MCF 10A (cell line): ENCODE measurements at places on chromosomes 2 and 18. TPM values are rescaled to one million over a fixed set of nuclear protein-coding genes. Genes with fewer than 3 reads are reported as not detected.

Gene VWA3B
- not detected in 2 replicates for total RNA-seq

Gene TWIST2
- total RNA-seq = 30.2 and 31.6 TPM in 2 replicates

Gene GALNT13
- 0.44 and 0.54 TPM in 2 replicates for total RNA-seq

Gene CFC1
- not detected in 2 replicates for total RNA-seq

Gene MC4R
- total RNA-seq = not detected in 2 replicates

Gene C2orf80
- total RNA-seq = not detected in 2 replicates

Gene ZNF521
- not detected in 2 replicates for total RNA-seq

Gene B3GNT7
- total RNA-seq = not detected in 2 replicates

Gene DNAJC5G
- total RNA-seq = not detected in 2 replicates

Gene PDE1A
- total RNA-seq = 0.15 and 0.30 TPM in 2 replicates

DNA sequence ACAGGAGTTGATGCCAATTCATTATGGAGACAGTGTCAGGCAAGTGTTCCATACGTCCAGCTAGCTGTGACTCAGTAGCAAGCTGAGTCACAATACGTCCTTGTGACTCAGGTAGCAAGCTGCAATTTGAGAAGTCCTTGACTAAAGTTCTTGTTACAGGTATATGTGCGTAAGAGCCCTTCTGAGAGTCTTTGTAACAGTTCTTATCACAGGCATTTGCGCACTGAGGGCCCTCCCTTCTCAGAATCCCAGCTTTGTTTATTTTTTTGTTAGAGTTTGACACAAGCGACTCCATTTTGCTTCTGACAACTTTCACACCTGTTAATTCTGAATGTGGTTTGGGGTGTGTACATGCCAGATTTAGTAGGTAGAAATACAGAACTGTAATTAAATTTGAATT, 20.1 kb upstream of the ACMSD start:
- H3K27ac ChIP-seq = no peak overlapping the region
- peak; percentile 80 for DNase-seq
- no peak overlapping the region for H3K4me3 ChIP-seq

DNA sequence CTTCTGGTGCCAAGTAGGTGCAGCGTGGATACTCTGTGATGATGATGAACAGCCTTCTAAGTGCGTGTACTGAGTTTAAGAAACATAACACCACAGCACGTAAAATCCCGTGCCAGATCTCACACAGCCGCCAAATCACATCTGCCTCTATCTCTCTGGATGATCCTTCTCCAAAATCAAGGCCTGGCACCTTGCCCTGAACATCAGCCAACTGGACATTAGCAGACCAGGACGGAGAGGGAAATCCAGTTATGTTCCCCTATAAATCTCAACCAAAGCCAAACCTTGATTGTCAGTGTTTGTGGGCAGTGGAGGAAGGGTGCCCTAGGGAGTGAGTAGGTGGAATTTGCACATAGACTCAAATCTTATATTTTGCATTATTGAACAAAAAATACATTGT, 164.3 kb downstream of the MIB1 start:
- no peaks in the 10 kb centered on the region for H3K36me3 ChIP-seq
- H3K27me3 ChIP-seq = no peaks in the 10 kb centered on the region
- no peak for DNase-seq
- H3K27ac ChIP-seq = no peak overlapping the region

DNA sequence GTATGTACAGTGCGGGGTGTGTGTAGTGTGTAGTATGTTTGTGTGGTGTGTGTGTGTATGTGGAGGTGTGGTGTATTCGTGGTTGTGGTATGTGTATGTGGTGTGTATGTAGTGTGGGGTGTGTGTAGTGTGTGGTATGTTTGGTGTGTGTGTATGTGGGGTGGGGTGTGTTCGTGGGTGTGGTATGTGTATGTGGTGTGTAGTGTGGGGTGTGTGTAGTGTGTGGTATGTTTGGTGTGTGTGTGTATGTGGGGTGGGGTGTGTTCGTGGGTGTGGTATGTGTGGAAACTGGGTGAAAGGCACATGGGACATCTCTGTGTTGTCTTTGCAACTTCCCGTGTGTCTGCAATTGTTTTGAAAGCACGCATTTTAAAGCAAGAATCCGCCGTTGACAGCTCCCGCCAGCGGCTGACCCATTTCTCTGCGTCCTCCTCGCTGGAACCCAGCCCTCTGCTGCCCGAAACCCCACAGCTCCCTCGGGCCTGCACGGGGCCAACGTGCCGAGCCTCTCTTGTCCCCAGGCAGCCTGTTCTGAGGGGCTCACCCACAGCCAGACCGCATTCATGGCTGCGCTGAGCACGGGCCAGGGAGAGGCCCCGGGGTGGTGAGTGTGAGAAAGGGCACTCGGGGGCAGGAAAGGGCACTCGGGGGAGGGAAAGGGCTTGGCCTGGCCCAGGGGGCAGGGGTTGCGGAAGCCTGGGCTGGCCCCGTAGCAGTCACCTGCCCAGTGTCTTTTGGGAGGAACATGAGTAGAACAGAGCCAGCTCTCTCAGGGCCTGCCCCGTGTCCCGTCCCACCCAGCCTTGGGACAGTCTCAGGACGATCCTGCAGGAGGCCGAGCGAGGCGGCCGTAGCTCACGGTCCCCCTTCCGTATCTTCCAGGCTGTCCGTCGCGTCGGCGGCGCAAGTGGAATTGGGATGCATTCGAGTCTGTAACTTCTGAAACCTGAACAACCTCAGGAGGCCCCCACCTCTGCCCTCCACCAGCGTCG, 61.4 kb downstream of the TWIST2 start:
- peaks cover 19% of the 10 kb centered on the region for H3K36me3 ChIP-seq
- no peaks in the 10 kb centered on the region for H3K27me3 ChIP-seq
- DNase-seq = no peak
- no peak overlapping the region for H3K4me3 ChIP-seq
- H3K27ac ChIP-seq = no peak overlapping the region

GRCh38 chr2:155266583-155266982, 568.1 kb downstream of the KCNJ3 start:
- H3K4me3 ChIP-seq = no peak overlapping the region
- DNase-seq = no peak
- H3K27me3 ChIP-seq = peaks cover 44% of the 10 kb centered on the region
- H3K4me1 ChIP-seq = no peaks in the 10 kb centered on the region
- no peak overlapping the region for H3K27ac ChIP-seq

GRCh38 chr2:107354175-107354574, 468.2 kb upstream of the ST6GAL2 start:
- H3K4me1 ChIP-seq = no peaks in the 10 kb centered on the region
- no peak overlapping the region for H3K4me3 ChIP-seq
- no peaks in the 10 kb centered on the region for H3K27me3 ChIP-seq
- H3K27ac ChIP-seq = no peak overlapping the region
- no peaks in the 10 kb centered on the region for H3K36me3 ChIP-seq
- DNase-seq = no peak

DNA sequence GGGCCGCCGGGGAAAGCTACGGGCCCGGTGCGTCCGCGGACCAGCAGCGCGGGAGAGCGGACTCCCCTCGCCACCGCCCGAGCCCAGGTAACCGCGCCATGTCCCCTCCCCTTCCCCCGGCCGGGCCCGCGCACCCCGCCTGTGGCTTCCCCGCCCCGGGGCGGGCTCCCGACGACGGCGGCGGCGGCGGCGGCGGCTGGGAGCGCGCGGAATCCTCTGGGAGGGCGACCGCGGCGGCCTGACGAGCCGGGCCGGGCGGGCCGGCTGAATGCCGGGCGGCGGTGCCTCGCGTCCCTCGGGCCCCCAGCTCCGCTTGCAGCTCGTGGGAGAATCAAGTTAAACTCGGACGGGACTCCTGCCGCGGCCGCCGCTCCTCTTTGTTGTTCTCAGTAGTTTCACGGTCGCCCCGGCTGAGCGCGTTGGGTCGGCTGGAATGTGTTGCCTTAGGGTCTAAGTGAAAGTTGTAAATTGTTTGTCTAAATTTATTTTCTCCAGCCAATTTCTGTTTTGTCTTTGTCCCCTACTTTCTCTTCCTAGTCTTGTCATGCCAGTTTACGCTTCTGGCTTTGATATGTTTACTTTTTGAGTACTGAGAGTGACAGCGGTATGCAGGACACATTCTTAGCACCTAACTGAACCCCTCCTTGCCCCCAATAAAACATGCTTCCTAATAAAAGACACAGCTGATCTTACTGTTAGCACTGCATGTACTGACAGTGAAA, 685 bp downstream of the SMAD4 start:
- no peaks in the 10 kb centered on the region for H3K27me3 ChIP-seq
- peaks cover 28% of the 10 kb centered on the region for H3K36me3 ChIP-seq

DNA sequence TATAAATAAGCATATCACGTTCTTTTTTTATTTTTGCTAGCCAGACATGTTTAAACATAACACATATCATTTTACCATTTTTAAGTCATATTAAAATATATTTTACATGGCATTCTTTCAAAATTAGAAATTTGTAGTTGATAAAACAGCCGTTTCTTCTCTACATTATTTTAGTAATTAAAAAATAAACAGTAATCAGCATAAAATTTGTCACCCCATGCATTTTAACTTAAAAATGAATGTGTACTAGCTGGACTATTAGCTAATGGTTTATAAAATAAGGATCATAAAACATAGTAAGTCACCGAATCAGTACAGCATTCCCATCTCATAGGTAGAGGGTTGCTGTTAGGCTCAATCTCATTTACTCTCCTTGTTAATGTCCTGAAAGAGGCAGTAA, 433.8 kb downstream of the LRP1B start:
- no peaks in the 10 kb centered on the region for H3K4me1 ChIP-seq
- peaks cover 66% of the 10 kb centered on the region for H3K27me3 ChIP-seq
- no peak overlapping the region for H3K4me3 ChIP-seq
- no peaks in the 10 kb centered on the region for H3K36me3 ChIP-seq
- DNase-seq = no peak

GRCh38 chr18:68796936-68797690, 767 bp upstream of the CCDC102B start:
- no peak overlapping the region for H3K27ac ChIP-seq
- H3K36me3 ChIP-seq = no peaks in the 10 kb centered on the region
- H3K4me1 ChIP-seq = peaks cover 10% of the 10 kb centered on the region
- DNase-seq = peak; percentile 89
- no peaks in the 10 kb centered on the region for H3K27me3 ChIP-seq
- H3K4me3 ChIP-seq = no peak overlapping the region

DNA sequence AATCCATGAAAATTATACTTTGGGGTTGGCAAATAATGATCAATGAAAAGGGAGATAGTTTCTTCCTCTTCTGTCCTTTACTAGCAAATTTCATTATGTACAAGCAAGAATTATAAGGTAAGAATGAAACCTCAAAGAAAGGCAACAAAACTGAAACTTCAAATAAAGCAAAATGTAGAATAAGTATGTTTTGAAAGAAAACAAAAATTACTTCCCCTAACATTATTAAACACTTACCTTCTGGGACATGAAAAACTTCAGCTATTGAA, 29.4 kb downstream of the THADA start:
- H3K4me1 ChIP-seq = no peaks in the 10 kb centered on the region
- no peaks in the 10 kb centered on the region for H3K27me3 ChIP-seq
- no peak overlapping the region for H3K27ac ChIP-seq
- DNase-seq = no peak
- no peak overlapping the region for H3K4me3 ChIP-seq

DNA sequence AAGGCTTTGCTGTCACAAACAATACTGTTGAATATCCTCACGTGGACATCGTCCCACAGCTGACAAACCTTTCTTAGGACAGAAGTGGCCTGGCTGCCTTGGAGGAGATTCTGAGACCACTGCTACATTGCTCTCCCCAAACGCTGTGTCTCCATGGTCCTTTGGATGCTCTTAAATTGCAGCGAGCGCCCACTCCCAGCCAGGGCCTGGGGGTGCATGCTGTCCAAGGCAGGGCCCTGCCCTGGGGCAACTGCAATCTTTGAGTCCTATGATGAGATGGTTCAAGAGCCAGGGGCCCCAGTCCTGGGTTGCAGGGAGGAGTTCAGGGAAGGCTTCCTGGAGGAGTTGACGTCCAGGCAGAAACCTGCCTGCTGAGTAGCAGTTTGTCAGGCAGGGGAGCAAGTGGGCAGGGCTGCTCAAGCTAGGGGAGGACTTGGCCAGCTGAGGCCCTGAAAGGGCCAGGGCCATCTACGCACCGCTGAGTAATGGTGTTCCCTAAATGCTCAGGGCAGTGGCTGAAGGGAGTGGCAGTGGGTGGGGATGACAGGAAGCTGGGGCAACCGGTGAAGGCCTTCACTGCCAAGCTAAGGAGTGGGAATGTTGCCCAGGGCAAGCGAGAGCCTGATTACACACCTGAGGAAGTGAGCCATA, 10.8 kb upstream of the SDC1 start:
- H3K27me3 ChIP-seq = no peaks in the 10 kb centered on the region
- peaks cover 5% of the 10 kb centered on the region for H3K36me3 ChIP-seq
- peak overlapping the region; percentile 17 for H3K4me3 ChIP-seq
- peak; percentile 98 for DNase-seq
- H3K4me1 ChIP-seq = peaks cover 48% of the 10 kb centered on the region
- peak overlapping the region; percentile 81 for H3K27ac ChIP-seq

DNA sequence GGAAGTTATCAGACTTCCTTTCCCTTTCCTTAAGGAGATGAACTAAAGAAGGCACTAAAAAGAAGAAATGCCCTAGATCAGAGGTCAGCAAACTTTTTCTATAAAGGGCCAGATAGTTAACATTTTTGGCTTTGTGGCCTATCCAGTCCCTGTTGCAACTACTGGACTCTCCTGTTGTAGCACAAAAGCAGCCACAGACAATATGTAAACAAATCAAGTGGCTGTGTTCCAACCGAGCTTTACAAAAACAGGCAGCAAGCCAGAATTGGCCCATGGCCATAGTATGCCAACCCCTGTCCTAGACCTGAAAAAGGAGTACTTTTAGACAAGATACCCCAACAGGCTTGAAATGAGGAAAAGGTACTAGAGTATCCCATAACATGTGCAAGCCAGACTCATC, 10.9 kb downstream of the NHEJ1 start:
- H3K4me3 ChIP-seq = no peak overlapping the region
- H3K4me1 ChIP-seq = peaks cover 16% of the 10 kb centered on the region
- no peaks in the 10 kb centered on the region for H3K27me3 ChIP-seq

DNA sequence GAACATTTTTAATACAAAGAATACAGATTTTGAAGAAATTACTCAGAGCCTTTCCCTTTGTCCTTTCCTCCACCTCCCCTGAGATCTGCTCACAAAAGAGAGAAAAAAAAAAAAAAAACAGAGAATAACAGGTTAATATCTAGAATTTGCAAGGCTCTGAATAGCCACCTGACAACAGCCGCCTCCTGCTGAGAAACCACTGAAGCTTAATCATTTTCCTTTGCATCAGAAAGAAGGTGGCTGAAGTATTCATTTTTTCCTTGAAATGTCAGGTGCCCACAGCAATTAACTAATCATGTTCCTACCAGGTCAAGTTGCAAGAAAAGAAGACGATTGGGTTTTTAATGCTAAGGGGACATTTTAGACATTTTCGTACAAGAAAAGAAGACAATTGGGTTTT, 21.2 kb downstream of the CNTNAP5 start:
- DNase-seq = no peak
- no peaks in the 10 kb centered on the region for H3K36me3 ChIP-seq
- no peak overlapping the region for H3K4me3 ChIP-seq
- peaks cover 13% of the 10 kb centered on the region for H3K4me1 ChIP-seq
- no peak overlapping the region for H3K27ac ChIP-seq

GRCh38 chr2:134441153-134441863, 187.4 kb downstream of the MGAT5 start:
- no peak overlapping the region for H3K27ac ChIP-seq
- no peak overlapping the region for H3K4me3 ChIP-seq
- H3K4me1 ChIP-seq = no peaks in the 10 kb centered on the region
- peaks cover 3% of the 10 kb centered on the region for H3K36me3 ChIP-seq

- H3K4me3 ChIP-seq = peak overlapping the region; percentile 55
- DNase-seq = peak; percentile 91
- H3K27me3 ChIP-seq = no peaks in the 10 kb centered on the region
- H3K4me1 ChIP-seq = peaks cover 26% of the 10 kb centered on the region
- H3K36me3 ChIP-seq = no peaks in the 10 kb centered on the region
- H3K27ac ChIP-seq = peak overlapping the region; percentile 25
Measured at GRCh38 chr2:46067501-46068305, 229.5 kb upstream of the EPAS1 start.
